ENCODE measurements at places on chromosomes 16 and 17.

- DNase-seq, result no peak
These were observed 14.7 kb downstream of the AIPL1 start for GRCh38 chr17:6420173-6420641.

DNA sequence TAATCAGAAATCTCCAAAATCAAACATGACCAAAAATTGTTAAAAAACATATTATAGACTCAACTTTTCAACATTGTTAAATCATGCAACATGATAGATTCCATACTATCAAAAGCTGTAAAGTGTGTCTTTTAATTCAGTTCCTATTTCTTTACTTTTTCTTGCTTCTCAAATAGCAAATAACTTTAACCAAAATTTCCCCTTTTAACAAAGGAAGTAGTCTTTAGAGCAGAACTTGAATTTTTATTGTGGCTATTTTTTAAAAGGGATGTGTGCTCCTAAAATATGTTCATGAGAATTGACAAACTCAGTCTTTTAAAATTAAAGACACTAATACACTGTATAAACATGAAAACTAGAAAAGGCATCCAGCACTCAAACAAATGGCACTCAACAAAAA, 49.1 kb downstream of the SPAG9 start:
- no peak for DNase-seq

- DNase-seq, result no peak
These were observed 41.7 kb downstream of the PIK3R5 start for GRCh38 chr17:8923762-8924161.

- DNase-seq, result no peak
These were observed 24.8 kb downstream of the RAD51D start for GRCh38 chr17:35094902-35095301.

DNA sequence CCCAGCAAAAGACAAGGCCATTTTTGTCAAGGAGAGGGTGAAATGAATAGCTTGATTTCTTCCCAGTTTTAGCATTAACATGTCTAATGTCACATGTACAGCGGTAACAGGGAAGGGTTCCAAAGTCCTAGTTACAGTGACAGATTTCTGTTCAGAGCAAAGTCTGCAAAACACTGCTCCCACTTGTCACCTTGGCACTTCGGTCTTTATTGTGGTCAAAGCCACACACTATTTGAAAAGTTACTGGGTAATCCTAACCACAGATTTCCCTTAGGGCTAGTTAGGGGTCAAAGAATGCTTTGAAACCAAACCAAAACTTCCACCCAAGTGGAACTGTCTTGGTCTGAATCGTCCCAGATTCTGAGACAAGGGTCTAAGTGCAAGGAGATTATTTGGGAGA, 455.6 kb downstream of the HS3ST3B1 start:
- no peak for DNase-seq

DNA sequence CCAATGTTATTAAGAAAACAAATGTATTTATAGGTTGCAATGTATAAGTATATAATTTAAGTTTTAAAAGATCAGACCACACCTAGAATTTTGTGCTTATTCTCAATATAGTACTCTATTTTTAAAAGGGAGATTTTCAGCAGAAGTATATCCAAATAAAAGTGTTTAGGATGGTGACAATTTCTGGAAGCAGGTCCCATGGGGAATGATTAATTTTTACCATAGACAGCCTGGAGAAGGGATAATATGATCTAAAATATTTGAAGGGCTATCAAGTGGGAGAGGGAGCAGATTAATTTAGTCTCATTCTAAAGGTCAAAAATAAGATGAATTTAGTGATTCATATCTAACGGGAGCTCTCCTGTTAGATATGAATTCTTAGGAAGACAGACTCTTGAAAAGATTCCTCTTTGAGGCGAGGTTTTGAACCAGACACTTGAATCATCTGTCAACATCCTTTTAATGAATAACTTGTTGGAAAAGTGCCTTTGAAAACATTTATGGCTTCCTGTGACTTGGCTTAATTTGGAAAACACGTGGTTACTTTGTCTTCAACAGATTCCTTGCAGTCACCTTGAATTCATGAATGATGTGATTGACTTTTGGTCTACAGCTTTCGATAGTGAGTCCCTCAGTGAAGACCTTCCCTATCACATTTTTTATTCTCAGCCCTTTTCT, 29.3 kb upstream of the SMIM36 start:
- DNase-seq, result no peak

DNA sequence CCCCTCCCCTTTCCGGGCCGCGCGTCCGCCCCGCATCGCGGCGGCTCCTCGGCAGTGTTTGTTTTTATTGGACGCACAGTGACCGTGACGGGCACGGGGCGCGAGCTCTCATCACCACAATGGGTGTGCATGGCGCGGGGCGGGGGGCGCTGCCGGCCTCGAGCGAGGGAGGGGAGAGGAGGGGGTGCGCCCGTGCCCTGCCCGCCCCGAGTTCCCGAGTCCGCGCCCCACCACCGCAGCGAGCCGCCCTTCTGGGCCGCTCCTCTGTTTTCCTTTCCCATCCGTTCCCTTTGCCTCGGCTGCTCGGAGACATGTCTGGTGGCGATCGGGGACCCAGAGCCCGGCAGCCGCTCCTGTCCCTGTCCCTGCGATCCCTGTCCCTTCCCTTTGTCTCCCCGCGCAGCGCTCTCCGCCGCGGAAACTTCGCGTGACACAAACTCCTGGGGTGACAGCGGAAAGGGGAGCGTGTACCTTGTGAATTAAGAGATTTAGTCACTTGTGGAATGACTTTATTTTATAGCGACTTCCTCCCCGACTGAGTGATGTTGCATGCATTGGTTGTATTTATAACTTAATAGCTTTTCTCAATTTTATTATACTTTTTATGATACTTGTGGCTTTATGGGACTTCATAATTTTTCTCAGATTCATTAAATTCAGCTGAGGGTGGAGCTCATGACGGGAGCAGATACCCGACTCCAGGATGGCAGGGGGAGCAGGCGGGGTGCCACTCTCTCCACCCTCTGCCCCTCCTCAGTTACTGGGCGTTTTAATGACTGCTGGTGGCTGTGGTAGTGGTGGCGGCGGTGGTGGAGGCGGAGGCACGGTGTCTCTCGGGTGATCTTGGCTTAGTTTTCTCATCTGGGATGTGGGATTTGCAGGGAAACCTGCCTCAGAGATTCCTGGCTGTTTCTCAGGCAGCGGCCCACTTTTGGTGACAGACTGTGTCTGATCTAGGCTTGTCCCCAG, 40.8 kb downstream of the MRM1 start:
- DNase-seq, result no peak
